ENCODE measurements at places on chromosomes 2 and 18.

GRCh38 chr2:242098445-242099128, 229.1 kb downstream of the RTP5 start:
- DNase-seq, result no peak

DNA sequence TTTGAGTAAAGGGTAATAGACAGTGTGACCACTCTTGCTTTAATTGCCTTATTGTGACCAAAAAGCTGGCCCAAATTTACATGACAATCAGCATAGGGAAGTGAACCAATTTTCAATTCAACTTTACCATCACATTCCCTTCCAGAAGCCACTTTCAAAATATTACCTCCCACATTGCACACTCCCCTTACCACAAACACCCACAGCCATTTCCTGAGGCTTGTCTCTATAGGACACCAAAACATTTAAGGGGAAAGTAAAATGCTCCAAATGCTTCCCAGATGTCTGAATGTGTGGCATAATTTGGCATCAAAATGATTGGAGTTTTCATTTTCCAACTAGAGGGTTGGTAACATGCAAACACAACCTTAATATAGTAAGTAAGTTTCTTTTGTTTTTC, 616.1 kb downstream of the SLC4A3 start:
- no peak for DNase-seq

GRCh38 chr2:10532638-10533101, 84.5 kb upstream of the ODC1 start:
- no peak for DNase-seq

DNA sequence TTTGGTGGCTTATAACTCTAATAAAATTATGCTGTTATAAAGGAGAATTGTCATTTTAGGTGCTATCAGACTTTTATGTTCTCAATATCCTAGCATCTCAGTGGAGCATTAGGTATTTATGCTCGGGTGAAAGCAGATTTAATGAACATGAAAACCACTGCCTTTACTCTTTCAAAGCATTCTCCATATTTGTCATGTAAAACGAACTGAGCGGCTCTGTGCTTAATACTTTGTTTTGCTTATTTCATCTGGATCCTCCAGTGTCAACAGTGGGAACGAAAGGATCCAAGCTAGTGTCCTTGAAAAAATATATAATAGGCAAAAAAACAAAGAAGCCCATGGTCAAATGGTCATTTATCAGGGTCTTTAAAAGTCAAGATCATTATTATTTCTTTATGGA, 53.5 kb downstream of the THSD7B start:
- no peak for DNase-seq

- no peak for DNase-seq
Measured at GRCh38 chr2:49260979-49261538, 106.7 kb upstream of the FSHR start.

GRCh38 chr2:43832457-43832856, 6.2 kb downstream of the ABCG5 start:
- DNase-seq, result no peak

GRCh38 chr2:144520756-144521487, 1.0 kb upstream of the ZEB2 start:
- DNase-seq, result no peak

DNA sequence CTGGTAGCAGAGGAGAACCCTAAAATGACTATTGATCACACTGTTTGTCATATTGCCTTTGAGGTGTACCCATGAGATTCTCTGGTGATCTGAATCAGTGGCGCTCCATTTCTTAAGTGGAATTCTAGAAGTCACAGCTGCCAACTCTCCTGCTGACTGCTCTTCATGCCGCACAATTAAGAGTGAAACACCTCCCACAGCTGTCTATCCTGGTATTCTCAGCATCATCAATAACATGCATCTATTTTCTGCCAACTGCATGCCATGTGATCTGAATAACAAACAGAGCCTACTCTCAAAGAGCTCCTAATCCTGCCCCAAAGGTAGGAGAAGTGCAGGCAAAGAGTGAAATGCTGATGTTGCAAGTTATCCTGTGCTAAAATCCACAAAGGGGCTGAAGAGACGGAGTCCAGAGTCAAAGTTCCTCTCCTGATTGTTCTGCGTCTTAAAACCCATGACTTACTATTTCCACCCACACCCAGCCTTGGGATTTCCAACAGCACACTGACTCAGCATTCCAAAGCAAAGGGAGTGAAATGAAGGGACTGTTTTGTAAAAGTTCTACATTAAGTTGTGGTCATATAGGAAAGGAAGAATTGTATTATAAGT, 13.7 kb upstream of the DAPL1 start:
- DNase-seq, result no peak

DNA sequence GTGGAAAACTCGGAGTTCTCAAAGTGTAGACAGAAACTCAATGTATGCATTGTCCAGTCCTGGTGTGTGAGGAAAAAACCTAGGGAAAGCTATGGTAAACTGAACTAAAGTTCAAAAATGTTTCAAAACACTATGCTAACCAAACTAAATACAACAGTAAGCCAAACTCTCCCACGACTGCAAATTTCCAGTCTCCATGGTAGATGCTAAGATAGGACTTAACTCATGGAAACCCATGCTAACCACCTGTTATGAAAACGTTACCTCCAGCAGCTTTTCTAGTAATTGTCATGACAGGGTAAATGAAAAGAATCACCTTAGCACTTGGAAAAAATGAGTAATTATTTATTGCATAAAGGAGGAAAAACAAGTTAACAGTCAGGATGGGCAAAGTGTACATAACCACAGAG, 135.7 kb upstream of the EPC2 start:
- DNase-seq, result no peak

DNA sequence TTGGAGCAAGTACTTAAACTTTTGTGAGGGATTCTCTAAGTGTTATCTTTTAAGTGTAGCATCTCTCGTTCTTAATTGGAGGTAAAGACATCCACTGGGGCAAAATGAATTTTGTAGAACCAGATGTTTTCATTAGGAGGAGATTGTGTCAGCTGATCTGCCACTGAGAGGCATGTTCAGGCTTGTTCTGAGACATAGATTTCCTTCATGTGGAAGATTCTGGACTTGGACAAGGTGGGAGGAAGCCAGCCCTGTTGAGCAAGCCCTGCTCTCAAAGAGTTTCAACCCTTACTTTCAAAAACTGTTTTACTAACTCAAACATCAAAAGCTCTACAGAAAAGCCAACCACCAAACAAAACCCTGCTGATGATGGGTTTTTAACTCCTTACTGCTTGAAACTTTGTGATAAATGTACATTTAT, 6.5 kb downstream of the MAP4K4 start:
- no peak for DNase-seq

- no peak for DNase-seq
Measured at GRCh38 chr2:38113051-38113450, 37.1 kb upstream of the CYP1B1 start.

- DNase-seq, result no peak
Measured at GRCh38 chr2:69095305-69095704, 82.3 kb downstream of the ANTXR1 start.

GRCh38 chr2:28624436-28624792, 127.2 kb upstream of the PPP1CB start:
- no peak for DNase-seq

DNA sequence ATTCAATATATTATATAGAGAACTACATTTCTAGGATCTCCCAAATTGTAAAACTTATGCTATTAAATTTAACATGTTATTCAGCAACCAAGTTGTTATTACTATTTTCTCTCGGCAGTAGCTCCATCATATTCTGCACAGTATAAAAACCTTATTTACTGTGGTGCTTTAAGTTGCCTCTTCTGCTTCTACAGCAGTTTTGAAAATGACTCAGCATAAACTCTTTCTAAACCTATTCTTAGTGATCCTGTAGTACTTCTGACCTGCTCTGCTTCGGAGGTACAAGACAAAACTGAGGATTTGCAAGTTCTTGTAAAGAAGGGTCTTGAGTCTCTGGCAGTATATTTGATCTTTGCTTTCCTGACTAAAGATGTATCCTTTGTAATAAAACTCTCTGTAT, 567.2 kb downstream of the TMX3 start:
- no peak for DNase-seq

DNA sequence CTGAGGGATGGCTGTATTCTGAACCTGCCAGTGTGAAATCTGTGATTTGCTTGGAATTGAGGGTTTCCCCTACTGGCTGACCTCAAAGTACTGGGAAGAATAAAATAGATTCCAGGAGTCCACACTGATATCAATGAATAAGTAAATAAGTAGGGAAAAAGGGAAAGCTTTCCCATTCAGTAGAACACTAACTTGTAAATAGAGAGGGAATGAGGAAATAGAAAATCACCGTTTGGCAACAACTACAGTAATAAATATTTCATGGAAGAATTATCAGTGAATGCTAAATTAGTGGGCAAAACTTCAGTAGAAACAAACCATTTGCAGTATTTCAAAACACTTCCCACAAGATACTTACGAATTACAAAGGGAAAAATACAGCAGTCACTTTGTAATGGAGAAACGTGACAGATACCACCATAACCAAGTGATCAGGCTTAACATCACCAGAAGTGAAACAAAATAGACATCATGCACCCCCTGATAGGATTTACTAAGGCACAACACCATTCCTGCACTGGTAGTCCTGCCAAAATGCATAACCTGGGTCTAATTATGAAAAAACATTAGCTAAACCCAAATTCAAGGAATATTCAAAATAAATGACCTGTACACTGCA, 88.5 kb downstream of the ICA1L start:
- DNase-seq, result no peak

GRCh38 chr2:230956827-230957755, 32.0 kb upstream of the GPR55 start:
- no peak for DNase-seq

DNA sequence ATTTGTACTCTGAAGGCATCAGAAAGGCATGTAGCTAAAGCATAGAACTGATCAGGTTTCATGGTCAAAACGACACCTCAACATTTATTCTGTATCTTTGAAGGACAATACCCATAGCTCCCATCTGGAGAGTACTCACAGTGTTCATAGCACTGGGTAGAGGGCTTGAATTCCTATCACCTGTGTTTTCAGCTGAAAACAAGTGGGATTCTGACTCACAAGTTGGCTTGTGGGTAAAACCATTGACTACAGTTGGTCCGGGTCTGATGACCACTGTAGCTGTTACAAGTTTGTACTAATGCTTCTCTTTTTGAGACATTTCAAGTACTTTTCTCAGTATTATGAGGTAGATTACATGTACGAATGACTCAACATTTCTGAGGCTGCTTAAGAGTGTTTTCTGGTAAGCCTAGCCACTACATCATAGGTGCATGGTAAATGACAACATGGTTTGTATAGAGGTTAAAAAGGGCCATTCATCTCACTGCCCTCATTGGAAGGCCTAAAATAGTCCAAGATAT, 68.6 kb upstream of the PELI1 start:
- no peak for DNase-seq
